NCI-H2081 treated with DMSO at 0.1 percent for 48 hours (cell line): ENCODE measurements at places on chromosomes 3 and 15.
A peak's percentile ranks its signal among the peaks of the same experiment; 100 is the strongest.

DNA sequence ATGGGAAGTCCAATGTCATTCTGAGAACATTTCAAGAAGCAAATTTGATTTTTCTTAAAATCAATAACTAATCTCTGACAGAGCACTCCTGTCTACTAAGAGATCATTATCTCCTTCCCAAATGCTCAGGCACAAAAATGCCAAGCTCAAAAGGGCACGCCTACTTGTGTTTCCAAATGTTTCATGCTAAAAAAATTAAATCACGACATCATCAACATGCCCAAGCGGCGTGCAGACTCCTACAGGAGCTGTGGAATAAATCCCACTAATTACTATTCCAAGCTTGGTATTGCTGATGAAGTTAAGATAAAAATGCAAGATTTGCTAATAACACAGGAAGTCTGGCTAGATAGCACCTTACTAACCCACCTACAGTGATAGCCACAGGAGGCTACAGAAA lies 140.8 kb downstream of the OSBPL10 start:
- DNase-seq, result no peak

DNA sequence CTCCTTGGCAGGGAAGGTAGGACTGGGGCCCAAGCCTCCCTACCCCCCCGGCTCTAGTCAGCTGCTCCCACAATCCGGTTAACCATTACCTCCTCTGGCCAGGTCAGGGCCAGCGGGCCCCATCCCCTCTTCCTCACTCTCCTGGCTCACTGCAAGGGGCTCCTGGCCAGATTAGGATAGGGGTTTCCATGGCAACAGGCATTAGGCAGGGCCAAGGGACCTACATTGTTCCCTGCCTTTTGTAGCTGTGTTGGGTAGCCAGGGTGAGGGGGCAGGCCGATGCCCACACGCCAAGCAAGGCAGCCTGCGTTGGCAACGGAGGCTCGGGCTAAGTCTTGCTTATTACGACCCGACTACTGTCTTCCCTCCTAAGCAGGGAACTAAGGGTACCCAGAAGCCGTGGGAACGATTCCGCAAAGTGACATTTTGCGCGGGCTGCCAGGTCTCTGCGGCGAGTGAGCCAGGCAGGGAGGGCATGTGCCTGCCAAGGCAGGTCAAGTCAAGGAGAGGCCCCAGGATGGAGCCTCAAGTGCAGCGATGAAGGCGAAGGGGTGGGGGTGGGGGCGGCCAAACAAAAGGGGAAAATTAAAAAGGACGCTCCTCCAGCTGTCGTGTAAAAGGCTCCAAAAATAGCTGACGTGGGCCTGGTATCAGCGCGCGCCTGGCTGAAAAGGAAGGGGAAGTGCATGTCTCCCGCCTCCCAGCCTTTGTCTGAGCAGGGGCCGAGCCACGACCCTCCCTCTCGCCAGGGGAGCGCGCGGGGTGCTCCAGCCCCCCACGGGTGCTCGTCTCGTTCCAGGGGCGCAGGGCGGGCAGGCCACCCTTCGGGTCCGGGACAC lies 919 bp downstream of the IDH2 start:
- DNase-seq, result no peak

DNA sequence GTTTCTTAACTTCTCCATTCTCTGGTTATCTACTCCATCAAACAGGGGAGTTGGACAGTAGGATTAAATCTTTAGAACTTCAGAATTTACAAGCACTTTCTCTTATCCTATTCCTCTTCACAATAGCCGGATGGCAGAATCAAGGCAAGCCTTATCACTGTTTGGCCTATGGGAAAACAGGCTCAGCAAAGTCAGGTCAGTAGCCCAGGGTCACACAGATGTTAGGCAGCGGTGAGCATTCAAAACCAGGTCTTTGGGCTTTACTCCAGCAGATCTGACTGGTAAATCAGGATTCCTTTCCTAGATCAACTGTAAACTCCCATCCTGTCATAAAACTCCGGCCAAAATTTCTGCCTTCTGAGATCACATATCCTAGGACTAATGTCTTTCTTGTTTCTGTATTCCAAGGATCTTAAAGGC lies 258.4 kb downstream of the OPA1 start:
- no peak for DNase-seq

DNA sequence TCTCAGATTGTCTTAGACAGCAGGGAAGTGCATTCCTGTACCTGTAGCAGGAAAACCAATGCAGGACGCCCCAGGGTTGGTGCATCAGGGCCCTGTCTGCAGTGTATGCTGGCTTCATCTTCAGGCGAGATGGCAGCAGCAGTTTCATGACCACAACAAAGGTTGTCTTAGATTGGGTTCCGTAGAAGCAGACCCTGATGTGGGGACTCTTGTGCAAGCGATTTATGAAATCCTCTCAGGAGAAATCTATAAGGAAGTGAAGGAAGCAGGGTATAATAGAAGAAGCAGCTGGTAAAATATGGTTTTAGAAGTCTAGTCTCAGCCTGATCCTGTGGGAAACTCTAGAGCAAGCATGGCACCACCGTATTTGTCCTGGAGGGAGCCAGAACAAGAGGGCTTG lies 25.0 kb downstream of the DNAH1 start:
- no peak for DNase-seq

DNA sequence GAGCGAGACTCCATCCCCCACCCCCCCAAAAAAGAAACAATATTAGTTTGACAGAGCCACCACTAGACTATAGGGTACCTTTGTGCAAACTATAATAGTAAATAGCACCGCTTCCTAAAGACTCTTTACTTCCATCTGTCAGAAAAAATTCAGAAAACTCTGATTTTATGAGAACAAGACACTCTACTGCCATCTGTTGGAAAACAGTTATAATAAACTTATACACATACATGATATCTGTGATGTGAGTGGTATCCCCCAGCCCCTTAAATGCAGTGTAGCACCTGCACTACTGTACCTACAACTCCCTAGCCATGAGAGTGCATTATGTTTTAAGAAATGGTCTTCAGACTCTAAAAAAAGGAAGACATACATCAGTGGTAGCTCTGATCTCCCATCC lies 47.1 kb upstream of the CTDSPL start:
- DNase-seq, result no peak

DNA sequence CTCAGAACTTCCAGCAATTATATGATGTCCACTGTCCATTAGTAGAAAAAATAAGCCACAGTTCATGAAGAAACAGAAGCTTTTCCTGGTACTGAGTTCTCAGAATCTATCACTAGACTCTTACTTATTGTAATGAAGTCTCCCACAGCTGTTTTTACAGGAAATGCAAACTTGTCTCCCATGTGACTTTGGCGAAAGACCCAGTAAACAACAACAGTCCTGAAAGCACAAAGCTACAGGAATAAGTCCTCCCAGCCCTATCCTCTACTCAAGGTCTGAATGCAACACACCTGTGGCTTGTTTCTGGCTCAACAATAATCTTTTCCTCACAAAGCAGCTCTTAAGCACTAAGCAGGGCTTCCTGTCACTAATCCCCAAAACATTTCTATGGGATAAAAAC lies 55.9 kb downstream of the EOMES start:
- no peak for DNase-seq

GRCh38 chr15:84601555-84601838 lies 688 bp downstream of the ZSCAN2 start:
- no peak for DNase-seq

DNA sequence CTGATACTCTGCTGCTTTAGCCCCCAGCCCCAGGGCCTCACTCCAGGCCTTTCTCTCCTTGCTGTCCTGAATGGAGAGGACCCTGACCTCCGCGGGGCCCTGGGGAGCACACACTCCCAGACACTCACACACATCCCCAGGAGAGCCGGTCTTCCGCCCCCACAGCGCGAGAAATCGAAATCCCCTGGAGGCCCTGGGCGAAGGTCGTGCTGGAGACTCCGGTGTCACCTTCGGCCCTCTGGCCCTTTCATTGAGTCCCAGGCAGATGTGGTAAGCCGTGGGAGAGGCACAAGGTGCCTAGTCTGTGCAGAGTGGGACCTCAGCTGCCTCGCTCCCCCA lies 848 bp upstream of the GOLGA8B start:
- DNase-seq, result no peak

DNA sequence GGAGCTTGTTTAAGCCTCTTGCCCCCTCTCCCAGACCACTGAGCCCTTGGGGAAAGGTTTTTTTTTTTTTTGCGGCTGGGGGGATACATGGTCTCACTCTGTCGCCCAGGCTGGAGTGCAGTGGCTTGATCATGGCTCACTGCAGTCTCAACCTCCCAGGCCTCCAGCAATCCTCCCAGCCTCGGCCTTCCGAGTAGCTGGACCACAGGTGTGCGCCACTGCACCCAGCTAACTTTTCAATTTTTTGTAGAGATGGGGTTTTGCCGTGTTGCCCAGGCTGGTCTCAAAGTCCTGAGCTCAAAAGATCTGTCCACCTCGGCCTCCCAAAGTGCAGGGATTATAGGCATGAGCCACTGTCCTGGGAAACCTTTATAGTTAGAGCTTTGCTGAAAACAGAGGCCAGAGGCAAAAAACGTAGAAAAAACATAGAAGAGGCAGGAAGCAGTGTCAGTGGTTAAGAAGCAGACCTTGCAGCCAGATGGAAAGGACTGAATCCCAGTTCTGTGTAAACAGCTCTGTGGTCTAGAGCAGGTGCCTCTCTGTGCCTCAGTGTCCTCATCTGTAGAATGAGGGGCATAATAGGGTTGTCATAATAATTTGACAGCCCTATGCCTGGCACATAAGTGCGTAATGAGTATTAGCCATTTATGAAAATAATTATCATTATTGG lies 33.1 kb downstream of the CMTM7 start:
- no peak for DNase-seq

DNA sequence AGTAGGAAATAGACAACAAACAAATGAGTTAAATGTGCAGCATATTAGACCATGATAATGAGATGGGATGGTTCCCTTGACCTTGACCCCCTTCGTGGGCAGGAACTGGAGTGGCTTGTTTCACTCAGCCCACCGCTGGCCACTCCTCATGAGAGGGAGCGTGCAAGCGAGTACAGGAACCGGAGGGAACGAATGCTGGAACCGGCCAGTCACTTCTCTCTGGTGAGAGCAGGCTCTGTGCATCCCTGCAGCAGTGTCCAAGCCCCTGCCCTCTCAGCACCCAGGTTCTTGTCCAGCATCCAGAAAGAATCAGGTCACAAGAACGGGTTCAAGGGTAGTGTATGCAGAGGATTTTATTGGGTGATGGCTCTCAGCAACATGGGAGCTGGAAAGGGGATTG lies 17.2 kb upstream of the IREB2 start:
- no peak for DNase-seq

DNA sequence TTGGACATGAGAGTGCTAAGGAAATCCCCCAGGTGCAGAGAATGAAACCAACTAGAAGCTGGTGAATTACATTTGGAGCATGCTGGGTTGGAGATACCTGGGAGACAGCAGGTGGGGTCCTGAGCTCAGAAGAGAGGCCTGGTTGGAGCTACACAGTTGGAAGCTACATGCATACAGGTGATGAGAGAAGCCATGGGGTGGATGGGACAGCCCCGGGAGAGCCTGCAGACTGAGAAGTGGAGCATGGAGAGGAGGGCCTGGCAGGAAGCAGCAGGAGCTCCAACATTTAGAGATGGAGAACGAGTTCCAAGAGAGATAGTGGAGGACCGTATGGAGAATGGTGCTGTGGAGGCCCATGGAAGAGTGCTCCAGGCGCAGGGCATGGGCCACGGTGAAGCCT lies 10.2 kb downstream of the PAQR5 start:
- no peak for DNase-seq

DNA sequence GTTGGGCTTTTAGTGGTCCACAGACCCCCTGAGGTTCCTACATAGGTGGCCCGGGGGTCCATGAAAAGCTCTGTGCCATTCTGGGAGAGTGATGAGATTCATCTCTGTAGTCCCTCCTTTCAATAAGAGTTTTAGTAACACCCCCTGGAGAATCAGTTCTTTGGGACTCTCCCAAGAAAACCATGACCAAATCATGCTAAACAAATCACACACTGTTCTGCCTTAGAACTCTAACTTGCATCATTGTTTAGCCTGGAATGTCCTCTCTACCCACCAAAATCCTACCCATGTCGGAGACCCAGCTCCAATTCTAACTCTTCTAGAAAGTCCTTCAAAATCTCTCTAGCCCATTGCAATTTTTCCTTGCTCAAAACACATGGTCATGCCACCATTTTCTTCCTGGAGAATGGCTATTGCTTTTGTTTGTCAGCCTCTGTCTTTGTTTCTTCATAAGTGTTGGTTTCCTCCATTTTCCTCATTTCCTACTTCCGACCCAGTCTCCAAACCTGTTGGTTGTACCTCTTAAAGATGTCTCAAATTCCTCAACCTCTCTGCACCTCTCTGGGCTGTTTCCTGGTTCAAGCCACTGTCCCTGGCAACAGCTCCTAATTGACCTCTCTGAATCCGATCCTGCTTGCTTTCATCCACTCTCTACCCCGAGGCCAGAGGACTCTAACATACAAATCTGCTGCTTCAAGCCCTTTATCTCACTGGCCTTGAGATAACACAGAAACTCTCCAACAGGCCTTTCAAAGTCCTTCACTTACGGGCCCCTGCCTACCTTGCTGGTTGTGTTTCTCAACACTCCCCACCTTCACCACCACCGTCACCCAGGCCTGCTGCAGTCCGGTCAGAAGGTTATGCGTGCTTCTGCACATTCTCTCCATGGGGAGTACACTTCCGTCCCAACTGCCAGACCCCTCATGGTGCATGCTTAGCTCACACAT lies 23.7 kb downstream of the CYP19A1 start:
- no peak for DNase-seq

- no peak for DNase-seq
Measured at GRCh38 chr3:71369701-71370391, 213.7 kb downstream of the FOXP1 start.

DNA sequence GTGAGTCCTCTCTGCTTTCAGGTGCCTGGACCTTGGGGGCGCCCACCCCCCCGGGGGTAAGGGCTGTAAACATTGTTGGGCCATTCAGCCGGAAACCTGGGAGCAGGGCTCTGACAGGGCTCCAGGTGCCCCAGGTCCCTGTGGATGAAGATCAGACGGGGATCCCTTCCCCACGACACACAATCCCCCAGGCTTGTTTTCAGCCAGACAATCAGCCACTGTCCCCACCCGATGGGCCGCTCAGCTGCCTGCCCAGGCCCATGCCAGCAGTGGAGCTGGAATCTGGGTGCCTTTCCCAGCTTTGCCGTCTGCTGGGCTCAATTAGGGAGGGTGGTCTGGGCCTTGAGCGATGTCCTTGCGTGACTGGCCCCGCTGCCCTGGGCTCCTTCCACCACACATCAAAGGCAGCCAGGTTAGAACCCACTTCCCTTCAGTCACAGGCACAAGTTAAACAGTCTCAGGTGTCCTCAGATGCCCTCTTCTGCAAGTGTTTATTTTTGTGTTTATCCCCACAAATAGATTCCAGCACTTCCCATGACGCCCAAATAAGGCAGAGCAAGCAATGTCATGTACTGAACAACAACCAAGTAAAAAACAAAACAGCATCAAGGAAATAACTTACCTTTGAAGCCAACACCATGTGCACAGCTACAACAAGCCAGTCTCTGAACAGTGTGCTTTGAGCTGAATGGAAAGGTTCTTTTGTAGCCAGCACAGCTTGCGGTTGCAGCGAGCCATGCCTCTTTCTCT lies 77.0 kb upstream of the ALDH1A3 start:
- no peak for DNase-seq

GRCh38 chr3:157327837-157328236 lies 108.8 kb upstream of the PTX3 start:
- no peak for DNase-seq

- DNase-seq, result peak; percentile 92
Measured at GRCh38 chr15:60374628-60375081, 23.1 kb downstream of the ANXA2 start.
